ENCODE measurements at places on chromosomes 13 and 19.

- no peak for DNase-seq
Measured at GRCh38 chr13:35345992-35346391, 130.5 kb downstream of the MAB21L1 start.

DNA sequence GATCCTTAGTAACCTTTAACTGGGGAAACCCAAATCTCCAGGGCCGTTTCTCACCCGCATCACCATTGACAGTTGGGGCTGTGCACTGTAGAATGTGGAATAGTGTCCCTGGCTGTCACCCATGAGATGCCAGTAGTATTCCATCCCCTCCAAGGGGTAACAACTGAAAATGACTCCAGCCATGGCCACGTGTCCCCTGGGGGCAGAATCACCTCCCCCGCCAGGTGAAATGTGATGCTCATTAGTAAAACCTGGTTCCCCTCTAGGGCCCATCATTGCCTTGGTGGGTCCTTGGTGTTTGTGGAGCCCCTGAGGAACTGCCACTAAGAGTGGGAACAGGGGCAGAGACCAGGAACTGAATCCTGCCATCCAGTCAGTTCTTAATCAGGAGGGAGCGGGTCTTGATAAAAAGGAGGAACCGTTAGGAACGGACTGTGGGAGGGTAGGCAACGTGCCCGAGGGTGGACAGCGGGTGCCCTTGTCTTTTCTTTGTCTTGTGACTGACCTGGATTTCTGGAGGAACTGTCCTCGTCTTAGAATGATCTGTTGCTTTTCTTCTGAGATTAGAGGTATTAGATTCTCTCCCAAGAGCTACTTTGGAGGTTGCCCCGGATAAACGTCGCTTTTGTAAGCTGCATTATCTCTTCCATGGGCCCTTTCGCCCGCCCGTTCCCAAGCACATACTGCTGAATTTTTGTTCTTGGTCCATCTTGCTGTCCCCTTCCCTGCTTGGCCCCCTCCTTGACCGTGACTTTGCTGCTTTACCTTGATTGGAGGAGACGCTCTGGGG, 3.5 kb downstream of the MYO9B start:
- no peak for DNase-seq

DNA sequence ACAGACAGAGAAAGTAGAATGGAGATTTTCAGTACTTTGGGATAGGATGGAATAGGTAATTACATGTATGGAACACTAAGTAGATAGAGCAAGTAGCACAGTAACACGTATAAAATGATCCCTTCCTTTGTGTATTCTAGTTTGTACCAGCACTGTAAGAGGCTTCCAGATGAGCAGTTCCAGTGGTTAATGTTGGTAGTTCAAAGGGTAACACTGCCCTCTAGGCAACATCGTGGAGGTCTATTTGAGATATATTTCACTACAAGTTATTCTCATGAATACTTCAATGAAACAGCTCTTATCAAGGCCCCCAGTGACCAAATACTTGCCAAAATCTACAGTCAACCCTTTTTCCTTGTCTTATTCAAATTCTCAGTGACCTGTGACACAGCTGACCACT, 13.5 kb upstream of the ZNF563 start:
- no peak for DNase-seq

DNA sequence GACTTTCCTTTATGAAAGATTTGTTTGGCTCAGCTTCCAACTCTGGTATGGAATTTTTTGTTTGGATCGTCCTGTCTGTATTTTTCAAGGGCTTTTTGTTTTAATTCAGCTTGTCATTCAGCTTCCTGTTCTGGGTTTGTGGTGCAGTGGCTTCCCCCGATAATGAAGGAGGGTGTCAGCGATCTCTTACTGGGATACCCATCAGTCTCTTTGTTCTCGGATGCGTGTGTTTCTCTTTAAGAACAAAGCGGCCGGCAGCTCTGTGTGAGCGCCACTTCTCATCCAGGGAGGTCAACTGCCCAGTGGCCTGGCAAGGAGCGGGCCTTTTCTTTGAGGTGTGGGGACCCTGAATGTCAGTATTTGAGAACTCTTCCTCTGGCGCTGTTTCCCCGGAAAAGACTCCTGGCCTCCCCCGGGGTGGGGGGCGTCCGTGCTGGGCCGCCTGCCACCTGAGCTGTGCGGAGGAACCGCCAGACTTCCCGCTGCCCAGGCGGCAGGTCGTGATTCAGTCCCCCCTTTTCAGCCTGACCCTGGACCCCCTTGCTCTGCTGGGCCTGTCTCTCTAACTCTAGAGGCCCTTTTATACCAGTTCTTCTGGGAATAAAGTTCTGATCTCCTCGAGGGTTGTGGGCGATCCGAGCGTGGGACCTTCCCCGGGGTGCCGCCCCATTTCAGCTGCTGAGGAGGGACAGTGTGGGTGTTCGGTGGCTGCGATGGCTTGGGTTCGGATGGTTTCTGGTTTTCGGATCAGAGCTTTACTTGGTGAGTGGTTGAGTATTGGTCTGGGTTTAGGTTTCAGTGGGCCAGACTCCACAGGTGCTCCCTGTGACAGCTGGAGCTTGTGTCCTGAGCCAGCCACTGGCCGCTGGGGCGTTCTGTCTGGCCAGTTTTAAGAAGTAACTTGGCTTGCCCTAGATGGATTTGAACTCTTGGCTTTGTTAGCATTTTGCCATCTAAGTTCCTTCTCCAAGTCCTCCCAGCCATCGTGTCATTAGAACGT, 3.4 kb downstream of the SF3A2 start:
- no peak for DNase-seq

DNA sequence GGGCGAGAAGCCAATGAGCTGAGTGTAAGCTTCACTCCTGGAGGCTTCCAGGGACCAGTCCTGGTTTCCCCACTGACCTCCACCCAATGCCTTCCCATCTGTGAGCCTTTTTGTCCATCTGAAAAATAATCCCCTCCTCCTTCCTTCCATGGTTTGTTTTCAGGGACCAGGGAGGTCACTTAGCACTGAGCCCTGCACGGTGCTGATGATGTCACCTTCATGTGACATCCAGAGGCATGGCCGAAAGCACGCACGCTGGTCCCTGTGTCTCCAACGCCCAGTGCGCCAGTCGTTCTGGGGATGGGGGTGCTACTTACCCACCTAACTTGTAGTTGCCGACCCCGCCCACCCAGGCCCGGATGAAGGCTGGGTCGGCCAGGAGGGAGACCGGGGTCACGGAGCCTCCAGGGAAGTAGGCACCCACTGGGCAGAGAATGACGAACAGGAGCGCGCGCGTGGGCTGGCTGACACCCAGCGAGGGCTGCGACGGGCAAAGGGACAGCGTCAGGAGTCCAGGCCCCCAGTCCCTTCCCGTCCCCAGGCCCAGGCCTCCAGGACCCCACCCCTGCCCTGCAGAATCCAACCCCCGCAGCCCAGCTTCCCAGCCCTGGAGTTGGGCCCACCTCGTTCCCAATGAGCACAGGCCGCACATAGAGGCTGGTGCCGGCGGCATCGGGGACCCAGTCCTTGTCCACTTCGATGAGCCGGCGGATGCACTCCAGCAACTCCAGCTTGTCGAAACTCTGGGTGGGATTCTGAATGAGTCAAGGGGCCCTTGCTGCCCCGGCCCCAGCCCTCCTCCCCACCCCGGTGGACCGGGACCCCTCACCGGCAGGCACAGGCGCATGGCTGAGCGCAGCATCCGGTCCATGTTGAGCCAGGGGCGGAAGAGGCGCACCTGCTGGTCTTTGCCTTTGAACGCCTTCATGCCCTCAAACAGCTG, 11.2 kb downstream of the BCAT2 start:
- no peak for DNase-seq

DNA sequence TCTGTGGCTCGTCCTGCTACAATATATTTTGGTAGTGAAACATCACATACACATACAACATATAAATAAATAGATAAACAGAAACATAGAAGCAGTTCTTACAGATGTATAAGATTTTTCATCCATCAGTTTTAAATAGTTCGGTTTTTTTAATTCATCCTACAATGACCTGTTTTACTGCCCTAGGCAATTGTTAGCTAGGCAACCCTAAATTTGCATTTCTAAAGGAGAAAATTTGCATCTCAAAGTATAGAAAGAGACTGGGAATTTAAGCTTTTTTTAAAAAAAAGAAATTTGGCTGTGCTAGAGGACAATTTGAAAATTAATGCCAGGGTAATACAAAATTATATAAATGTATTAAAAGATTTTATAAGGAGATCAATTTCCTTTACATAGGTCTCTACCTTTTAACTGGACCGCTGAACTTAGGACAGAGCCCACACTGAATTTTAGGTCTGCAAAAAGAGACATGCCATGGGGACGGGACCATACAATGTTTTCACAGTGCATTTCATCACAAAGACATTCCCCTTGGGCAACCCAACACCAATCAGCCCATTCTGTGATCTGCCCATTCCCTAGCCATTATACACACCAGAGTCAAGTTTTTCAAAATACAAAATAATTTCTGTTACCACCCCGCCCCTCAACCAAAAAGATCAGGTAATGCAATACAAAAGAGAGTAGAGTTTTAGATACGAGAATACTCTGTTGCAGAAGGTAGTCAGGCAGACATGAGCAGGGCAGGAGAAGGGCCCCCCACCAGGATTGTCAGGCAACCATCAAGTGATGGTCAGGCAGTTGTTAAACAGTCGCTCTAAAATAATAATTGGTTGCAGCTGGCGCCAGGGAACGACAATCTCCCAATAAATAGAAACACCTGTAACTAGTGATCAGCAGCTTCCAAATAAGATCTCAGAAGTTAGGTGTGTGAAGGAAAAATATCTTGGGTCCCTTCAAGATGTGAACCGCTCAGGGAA, 299.7 kb upstream of the SGCG start:
- no peak for DNase-seq

GRCh38 chr13:46035066-46035465, 17.5 kb downstream of the ZC3H13 start:
- no peak for DNase-seq

DNA sequence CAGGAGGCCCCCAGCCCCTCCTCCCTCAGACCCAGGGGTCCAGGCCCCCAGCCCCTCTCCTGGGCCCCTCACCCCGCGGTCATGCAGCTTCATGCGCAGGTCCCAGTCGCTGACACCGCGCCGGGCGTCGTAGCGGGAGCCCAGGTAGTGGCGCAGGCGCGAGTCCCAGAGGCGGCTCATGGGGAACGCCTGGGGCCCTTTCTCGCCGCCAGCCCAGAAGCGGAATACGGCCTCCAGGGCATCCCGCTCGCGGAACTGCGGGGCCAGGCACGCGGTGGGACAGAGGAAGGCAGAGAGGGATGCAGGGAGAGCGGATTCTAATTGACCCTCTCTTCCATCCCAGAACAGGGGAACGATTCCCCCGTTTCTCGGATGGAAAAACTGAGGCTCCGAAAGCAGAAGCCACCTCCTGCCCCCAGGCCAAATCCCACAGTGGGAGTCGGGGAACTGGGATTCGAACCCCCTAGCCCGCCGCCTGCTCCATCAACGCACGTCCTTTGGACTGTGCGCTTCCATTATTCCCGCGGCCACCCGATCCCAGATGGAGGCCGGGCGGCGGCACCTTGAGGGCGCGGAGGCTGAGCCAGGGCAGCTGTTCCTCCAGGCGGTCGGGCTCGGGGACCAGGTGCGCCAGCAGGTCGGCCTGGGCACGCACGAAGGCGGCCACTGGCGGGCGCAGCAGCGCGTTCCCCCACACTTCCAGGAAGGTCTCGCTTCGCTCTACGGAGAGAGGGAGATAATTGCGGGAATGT, 4.2 kb upstream of the TNNI3 start:
- DNase-seq, result no peak

GRCh38 chr13:91785431-91786119, 387.2 kb downstream of the GPC5 start:
- no peak for DNase-seq

DNA sequence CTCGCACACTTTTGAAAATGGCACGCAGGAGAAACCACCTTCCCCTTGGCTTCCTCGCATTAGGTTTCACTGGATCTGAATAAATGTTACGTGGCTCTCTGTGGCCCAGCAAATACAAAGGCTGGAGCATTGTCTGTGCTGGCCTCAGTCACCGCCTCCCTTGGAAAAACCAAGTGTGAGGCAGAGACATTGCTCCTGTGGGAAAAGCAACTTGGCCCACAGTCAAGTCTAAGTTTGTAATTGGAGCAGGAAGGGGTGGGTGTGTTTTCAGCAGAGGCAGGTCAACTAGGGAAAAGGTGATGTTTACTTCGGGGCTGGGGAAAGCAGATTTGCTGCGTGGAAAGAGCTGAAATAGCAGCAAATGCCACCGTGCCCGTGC, 101.6 kb downstream of the IRS2 start:
- DNase-seq, result no peak

- DNase-seq, result no peak
Measured at GRCh38 chr19:8988204-8988603, 22.0 kb downstream of the MUC16 start.

GRCh38 chr13:110138700-110139036, 168.3 kb downstream of the COL4A1 start:
- no peak for DNase-seq

DNA sequence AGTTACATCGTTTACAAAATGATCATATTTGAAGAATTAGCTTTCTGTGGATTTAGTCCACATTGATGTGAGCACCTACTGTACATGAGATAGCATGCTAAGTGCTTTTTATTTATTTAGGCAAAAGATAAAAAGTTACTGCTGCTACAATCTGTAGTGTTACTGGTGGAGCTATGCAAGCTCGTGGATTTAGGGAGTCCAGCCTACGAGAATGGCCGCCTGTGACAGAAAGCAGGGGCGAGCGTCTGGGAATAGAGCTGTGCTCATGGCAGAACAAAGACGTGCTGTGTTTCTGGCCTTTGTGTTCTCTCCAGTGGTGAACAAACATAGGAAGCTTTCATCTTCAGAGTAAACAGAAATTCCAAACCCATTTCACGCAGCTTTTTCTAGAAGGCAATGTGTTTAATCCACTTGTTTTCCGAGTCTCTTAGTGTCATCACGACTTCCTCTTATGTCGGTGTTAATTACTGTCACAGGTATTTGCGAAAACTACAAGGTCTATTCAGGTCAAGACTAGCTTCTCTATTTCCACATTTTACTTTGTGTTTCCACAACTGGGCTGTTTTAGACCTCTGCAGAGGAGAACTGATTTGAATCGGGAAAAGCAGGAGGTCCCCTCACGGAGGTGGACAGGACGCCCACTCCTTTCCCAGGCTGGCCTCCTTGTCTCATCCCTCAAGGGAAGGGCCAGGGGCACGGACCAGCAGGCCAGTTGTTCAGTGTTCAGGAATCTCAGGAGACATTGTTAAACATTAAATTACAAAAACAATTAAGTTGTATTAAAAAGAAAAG, 67.3 kb downstream of the ATP11A start:
- no peak for DNase-seq

DNA sequence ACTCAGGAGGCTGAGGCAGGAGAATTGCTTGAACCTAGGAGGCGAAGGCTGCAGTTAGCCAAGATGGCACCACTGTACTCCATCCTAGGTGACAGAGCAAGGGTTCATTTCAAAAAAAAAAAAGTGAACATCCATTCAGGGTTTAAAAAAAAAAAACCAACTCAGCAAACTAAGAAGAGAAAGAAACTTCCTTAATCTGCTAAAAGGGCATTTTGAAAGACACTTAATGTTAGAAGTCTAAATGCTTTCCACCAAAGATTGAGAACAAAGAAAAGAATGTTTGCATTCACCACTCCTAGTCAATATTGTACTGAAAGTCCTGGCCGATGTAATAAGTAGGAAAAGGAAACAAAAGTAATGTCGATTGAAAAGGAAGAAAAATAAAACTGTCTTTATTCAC, 7.1 kb upstream of the PSMC4 start:
- no peak for DNase-seq
